ENCODE measurements at places on chromosomes 5 and 9.

GRCh38 chr9:11973011-11973410, 720.2 kb upstream of the TYRP1 start:
- DNase-seq, result no peak

DNA sequence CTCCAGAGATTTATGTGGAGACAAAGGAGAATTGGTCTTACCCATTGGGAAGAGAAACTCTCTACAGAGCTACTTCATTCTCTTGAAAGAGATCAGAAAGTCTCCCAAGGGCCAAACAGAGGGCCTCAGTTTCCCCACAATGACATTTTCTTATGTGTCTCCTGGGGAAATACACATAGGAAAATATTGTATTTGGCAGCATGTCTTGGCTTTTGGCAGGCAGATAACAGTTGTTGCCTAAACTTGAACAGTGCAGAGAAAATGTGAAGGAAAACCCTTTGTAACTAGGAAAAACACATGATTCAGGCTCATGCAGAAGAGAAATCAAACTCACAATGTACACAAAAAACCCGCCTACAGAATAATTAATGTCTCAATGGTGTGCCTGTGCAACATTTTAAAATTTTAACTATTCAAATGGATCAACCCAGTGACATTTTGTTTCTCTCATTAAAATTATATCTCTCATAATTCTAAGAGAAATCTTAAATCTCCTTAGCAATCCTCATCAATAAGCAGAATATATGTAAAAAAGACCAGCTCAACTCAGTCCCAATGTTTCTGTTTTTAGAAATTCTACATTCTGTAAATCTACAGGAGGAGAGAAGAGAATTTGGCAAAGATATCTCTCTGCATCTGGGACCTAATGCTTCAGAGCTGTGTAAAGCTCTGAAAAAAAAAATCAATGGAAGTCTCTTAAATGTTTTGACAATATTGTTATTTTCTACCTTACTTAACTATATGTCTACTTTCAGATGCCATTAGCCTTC, 205.1 kb downstream of the ADAMTSL1 start:
- no peak for DNase-seq

DNA sequence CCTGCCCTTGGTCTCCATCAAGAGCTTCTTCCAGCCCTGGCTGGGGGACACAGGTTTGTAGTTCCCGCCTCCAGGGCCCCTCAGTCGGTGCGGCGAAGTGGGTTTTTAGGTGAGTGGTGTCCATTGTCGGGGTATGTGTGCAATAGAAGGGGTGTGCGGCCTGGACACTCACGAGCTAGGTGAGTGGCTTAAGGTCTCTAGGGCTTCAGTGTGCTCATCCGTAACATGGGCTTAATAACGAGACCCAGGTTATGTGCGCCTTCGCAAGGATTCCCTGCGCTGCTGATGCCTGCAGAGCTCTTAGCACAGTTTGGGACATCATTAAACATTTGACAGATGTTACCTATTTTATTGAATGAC, 656 bp downstream of the CEP78 start:
- DNase-seq, result no peak

DNA sequence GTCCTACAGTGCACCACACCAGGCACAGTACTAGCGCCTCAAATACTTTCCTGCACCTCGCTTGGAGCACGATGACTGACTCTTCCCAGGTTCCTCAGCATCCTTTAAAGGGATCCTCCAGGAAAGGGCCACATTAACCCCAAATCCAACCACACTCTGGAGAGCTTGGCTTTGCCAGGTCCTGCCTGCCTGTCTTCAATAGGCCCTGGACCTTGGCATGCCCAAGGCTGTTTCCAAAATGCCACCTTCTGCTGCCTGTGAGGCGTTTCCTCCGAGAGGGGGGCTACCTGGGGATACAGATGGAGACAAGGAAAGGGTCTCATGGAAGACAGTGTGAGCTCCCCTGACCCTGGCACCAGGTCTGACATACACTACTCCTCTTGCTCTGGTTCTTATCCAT, 169.9 kb downstream of the DAB2IP start:
- DNase-seq, result no peak

GRCh38 chr9:131333771-131334628, 44.5 kb downstream of the PLPP7 start:
- DNase-seq, result no peak

GRCh38 chr5:142235870-142236672, 88.8 kb downstream of the SPRY4 start:
- DNase-seq, result no peak
